ENCODE measurements at places on chromosomes 3 and 15.

GRCh38 chr15:82300883-82301282, 38.3 kb downstream of the SAXO2 start:
- DNase-seq = no peak

- DNase-seq = no peak
These were observed 7.3 kb upstream of the MAPK6 start for GRCh38 chr15:52011711-52012144.

GRCh38 chr3:31240466-31240865, 292.3 kb upstream of the STT3B start:
- DNase-seq = no peak

DNA sequence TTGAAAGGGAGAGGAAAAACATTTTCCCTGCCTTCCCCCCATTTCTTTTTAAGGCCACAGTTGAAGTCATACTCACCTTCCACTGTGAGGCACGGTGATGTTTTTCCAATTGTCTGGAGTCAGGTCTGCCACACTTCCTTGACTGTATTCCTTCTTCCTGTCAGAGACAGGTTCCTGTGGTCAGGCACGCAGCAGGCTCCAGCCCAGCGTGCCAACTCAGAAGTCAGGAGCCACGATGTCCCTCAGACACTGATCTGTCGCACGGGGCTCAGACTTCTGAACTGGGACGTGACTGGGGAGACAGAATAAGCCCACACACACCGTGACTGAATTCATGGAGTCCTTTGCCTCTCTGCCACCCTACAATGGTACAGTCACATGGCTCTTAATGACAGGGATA, 41.2 kb upstream of the ADAMTS9 start:
- no peak for DNase-seq

GRCh38 chr3:45965253-45965652, 22.0 kb downstream of the CXCR6 start:
- no peak for DNase-seq

GRCh38 chr3:54628888-54629441, 298.9 kb downstream of the LRTM1 start:
- no peak for DNase-seq

GRCh38 chr3:46282041-46282440, 39.8 kb downstream of the CCR3 start:
- DNase-seq = no peak

DNA sequence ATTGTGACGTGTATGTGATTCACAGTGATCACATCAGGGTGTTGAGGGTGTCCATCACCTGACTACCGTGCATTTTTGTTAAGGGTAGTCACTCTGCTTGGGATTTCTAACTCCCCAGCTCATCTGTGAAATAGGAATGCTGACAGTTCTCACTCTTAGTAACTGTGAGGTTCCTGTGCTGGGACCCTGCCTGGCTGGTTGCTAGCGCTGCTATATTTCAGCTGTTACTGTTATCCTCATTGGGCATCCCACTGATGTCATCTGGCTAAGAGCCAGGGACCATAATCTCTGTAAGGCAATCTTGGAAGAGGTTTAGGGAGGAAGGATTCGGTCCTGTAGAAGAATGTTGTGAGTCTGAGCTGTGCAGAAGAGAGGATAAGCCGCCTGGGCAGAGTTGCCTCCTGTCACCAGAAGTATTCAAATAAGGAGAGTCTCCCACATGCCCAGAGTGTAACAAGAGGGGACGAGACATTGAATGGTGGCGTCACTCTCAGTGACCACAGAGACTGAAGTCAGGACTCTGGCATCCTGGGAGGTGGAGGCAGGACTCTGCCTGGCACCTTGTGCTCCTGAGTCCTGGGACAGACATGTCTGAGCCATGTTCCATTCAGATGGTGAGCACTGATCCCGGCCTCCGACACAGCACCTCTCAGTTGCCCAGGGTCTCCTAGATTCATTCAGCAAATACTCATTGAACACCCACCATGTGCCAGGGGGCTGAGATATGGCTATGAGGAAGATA, 52.2 kb downstream of the FBLN2 start:
- DNase-seq = no peak

DNA sequence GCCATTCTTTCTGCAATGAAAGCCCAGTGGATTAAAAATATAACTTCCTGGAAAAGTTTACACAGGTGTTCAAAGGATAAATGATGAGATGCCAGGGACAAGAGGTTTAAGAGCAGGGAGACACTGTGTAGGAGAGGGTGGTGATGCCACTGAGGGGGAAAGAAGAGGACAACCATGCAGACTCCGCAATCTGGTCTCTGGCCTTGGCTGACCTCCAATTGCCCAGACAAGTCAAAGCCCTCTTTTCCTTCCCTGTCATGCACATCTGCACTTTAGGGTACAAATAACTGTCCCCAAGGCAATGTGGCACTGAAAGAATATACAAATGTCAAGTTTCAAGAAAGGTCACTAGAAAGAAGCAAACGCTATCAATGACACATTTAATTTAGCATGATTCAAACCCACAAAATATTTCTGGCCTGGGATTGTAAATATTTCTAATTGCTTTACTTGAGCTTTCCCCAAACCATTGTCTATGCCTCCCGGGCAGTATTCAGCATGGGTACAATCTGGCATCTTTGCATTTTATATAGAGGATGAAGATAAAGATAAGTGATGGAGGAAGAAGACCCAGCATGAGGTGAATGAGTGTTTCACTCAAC, 319.4 kb downstream of the PLCL2 start:
- DNase-seq = no peak

- no peak for DNase-seq
These were observed 62.9 kb downstream of the PLD1 start for GRCh38 chr3:171747223-171747920.

All from NCI-H1694 (cell line).